ENCODE measurements at places on chromosomes 3 and 15. TPM values are rescaled to one million over a fixed set of nuclear protein-coding genes. Genes with fewer than 3 reads are reported as not detected.

GOLGA8K gene
- total RNA-seq = 0.30 TPM

PLSCR5 gene
- not detected for total RNA-seq

CCR3 gene
- not detected for total RNA-seq

BMF gene
- total RNA-seq = 2.6 TPM

TNNC1 gene
- total RNA-seq = not detected

ACKR4 gene
- 0.32 TPM for total RNA-seq
